ENCODE measurements at places on chromosomes 13 and 19. TPM values are rescaled to one million over a fixed set of nuclear protein-coding genes. Genes with fewer than 3 reads are reported as not detected.

DNA sequence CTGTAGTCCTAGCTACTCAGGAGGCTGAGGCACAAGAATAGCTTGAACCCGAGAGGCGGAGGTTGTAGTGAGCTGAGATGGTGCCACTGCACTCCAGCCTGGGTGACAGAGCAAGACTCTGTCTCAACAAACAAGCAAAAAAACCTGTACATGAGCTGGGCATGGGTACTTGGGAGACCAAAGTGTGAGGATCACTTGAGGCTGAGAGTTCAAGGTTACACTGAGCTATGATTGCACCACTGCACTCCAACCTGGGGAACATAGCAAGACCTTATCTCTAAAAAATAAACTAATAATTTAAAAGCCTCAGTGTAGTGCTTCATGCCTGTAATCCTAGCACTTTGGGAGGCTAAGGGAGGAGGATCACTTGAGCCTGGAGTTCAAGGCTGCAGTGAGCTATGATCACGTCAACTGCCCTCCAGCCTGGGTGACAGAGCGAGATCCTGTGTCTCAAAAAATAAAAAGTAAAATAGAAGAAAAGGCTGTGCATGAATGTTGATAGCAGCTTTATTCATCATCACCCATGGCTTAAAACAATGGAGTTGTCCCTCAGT is 12.3 kb upstream of the DOCK6 start:
- DNase-seq = no peak

DNA sequence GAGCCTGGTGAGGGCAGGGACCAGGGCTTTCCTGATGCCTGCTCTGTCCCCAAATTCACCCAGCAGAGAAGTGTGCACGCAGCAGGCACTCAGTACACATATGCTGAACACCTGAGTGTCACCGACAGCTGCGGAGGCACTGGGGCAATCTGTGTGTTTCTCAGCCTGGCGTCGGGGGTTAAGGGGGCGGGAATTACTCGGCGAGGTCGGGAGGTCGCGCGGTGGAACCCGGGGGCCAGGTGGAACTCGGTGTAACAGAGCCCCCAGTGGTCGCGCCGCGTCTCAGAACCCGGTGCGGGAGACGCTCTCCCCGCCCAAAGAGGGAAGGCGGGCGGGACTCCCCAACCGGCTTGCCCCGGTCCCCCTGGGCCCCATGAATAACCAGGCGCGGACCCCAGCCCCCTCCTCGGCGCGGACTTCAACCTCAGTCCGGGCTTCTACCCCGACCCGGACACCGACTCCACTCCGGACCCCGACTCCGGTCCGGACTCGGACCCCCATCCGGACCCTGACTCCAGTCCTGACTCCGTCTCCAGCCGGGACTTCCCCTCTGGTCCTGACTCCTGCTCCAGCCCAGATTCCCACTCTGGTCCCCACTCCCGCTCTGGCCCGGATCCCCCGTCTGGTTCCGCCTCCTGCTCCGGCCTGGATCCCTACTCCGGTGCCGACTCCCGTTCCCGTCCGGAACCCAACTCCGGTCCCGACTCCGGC is at the start of gene SELENOV:
Gene SELENOV, plus strand, starts transcription at position 300 of the 711 bp plus-strand sequence. Its CDS starts 74 bp downstream, at position 374.
- DNase-seq = no peak

Gene LIM2
- total RNA-seq = not detected

Gene BRME1
- total RNA-seq = 2.6 TPM

Data from mucosa of gallbladder (tissue), 1 donor.